ENCODE measurements at places on chromosomes 4 and X.

DNA sequence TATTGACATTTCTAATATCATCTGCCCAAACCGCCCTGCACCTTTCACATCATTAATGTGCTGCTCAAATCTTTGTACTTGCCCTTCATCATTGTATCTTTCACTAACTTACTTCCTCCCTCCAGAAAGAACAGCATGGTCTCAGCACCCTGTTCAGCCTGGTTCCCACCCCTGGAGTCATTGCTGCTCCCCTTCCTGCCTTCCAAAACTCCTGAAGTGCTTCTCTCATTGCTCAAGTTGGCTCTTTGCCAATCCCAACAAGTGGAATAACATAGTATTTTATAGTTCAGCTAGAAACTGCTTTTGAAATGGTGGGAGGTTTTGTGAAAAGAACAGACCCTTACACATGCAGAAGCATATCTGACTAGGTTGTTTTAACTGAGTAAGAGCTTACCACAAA is 14.0 kb upstream of the TTC29 start:
- DNase-seq: no peak

DNA sequence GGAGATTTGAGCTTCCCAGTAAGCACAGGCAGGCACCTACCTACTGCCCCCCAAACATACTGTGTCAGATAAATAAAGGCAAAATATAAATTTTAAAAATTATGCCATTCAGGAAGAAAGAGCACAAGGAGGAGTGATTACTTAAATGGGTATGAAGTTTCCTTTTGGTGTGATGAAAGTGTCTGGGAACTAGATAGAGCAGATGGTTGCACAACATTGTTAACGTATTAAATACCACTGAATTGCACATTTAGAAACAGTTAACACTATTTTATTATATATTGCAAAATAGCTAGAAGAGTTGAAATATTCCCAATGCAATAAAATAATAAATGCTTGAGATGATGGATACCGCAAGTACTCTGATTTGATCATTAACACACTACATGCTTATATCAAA is 374.7 kb upstream of the FGF13 start:
- no peak for DNase-seq

- DNase-seq: no peak
Observed at GRCh38 chr4:26749867-26750266, 110.8 kb upstream of the STIM2 start.

DNA sequence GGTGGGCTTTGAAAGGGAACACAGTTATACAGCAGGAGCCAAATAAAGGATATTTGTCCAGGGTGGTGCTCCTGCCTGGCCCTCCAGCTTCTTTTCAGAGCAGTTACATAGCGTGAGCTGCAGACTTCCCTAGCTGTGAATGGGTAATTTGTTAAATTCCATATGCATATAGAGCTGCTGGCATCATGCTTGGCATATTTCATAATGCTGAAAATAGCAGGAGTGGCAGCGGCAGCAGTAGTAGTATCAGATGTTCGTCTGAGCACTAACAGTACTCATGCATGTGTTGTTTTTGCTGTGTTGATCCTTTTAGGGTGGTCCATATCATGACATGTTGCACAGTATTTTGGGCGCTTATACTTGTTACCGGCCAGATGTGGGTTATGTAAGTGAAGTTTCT is 33.6 kb upstream of the TADA2B start:
- DNase-seq: no peak

DNA sequence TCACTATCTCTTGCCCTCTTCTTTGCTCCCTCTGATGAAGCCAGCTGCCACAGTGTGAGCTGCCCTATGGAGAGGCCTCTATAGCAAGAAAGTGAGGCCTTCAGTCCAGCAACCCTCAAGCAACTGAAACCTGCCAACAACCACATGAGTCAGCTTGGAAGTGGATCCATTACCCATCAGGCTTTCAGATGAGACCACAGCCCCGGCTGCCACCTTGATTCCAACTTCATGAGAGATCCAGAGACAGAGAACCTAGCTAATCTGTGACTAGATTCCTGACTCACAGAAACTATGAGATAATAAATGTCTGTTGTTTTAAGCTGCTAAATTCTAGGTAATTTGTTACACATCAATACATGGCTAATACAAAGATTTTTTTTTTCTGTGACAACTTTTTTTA is 20.4 kb upstream of the WAS start:
- no peak for DNase-seq

- DNase-seq: peak; percentile 67
Observed at GRCh38 chrX:54182194-54182863, 725 bp downstream of the FAM120C start.

GRCh38 chrX:23904096-23904495 is 3.6 kb downstream of the APOO start:
- no peak for DNase-seq

GRCh38 chr4:125313989-125314667 is 627 bp upstream of the FAT4 start:
- DNase-seq: no peak

DNA sequence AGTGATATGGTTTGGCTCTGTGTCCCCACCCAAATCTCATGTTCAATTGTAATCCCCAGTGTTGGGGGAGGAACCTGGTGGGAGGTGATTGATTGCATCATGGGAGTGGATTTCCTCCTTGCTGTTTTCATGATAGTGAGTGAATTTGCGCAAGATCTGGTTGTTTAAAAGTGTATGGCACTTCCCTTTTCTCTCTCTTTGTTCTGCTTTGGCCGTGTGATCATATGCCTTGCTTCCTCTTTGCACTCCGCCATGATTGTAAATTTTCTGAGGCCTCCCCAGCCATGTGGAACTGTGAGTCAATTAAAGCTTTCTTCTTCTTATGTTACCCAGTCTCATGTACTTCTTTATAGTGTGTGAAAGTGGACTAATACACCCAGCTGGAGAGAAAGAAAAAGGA is 113.0 kb upstream of the AADAT start:
- DNase-seq: no peak

GRCh38 chrX:24506082-24506481 is 41.0 kb downstream of the PDK3 start:
- no peak for DNase-seq

DNA sequence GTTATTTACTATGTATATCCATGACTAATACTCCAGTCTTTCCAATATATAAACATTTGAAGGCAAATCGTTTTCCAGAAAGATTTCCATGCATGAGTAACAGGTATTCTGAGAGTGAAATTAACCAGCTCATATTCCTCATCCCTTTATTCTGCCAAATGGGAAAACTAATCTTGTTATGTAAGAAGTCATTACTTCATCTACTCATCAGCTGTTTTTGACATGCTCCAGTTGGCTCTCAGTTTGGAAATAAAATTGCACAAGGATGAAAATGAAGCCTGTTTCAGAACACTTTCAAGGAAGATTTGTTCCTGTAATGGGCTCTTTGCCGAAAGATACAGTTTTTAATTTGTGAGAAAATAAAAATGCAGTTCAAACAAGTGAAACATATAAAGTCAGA is 121.9 kb downstream of the KCTD8 start:
- DNase-seq: no peak

- DNase-seq: no peak
Observed at GRCh38 chrX:118370921-118371624, 25.2 kb downstream of the WDR44 start.

DNA sequence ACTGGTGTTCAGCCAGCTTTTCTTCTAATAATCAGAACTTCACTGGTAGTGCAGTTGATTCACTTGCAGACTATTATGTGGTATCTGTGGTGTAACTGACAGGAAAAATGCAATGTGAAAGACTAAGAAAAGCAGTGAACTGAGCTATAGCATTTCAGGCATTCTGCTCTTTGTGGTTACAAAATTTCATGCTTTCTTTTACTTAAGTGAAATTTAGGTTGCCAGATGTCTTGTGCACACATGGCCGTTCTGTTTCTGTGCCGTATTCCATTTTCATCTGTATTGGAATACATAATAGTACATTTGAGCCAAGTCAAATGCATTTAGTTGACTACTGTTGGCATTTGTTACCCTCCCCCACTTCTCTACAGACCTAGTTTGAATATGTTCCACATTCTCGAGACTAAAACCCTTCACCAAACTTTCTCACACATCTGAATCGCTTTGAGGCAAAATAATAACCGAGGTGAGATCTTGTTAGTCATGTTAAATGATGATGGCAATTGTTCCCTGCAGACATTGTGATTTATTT is 8.2 kb downstream of the RTL3 start:
- DNase-seq: no peak

DNA sequence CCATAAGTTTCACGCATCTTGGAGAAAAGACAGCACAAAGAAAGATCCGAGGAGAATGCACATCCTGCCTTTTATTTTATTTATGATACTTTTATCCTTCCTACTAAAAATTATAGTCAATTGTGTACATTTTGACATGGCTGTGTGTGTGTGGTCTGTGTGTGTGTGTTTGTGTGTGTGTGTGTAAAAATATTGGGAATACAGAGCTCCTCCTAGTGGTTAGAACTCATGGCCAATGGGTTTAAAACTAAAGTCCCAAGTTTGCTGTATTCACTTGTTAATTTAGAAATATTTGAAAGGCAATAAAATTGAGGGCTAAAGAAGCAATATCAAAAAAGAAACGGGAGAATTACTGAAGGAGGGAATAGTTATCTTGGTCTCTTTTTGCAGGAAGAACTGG is 47.5 kb downstream of the NKX6-1 start:
- DNase-seq: no peak

DNA sequence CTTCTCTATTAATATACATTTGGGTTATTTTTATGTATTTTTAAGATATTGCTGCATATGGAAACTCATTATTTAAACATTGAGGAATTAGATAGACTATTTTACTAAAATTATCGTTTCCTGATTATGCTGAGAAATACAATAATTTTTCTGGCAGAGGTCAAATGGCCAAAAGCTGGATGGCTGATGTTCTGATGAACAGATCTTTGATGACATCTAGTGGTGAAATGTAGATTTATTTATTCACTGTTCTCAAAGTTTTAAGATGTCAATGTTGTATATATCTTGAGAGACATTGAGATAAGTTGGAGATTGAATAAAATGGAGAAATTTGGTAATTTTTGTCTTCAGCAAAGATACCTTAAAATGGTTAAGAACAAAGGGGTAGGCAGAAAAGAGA is 96.2 kb downstream of the UGT8 start:
- DNase-seq: no peak

- no peak for DNase-seq
Observed at GRCh38 chrX:146186540-146186939, 368.9 kb downstream of the SLITRK2 start.

GRCh38 chr4:18566970-18567799 is 545.6 kb upstream of the LCORL start:
- DNase-seq: no peak

- DNase-seq: no peak
Observed at GRCh38 chrX:22078117-22078516, 46.0 kb downstream of the PHEX start.

DNA sequence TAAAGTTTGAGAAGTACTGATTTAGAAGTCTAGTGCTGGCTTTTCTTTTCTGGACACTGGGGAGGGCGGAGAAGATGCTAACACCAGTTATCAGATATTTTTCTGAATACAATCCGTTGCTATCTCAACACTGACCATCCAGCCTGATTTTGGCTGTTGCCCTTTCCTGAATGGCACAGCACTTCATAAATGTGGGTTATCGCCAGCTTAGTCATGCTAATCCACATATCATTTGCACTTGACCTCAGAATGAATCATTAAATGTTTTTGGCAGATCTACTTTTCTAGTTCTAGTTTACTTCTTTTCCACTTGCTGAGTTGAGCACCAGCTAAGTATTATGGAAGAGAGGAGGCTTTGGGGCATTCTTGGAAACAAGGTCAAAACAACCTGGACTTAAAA is 60.8 kb upstream of the ESX1 start:
- no peak for DNase-seq

- no peak for DNase-seq
Observed at GRCh38 chr4:120540625-120541024, 381.9 kb downstream of the PRDM5 start.

DNA sequence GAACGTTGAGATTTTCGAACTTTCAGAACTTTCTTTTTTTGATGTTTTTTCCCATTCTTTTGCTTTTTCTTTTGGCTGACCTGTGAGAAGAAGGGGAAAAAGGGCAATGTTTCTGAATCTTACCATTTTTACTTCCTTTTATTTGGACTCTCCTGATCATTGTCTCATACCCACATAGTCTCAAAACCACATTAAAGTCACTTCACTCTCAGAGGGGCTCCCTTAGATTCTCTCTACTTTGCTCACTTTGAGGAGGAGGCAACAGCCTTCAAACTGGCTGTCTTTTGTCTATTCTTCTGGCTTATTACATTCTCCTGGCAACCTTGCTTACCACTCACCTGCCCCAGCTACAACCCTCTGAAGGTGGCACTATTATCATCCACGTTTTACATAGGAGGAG is 3.7 kb downstream of the CXCL9 start:
- no peak for DNase-seq

DNA sequence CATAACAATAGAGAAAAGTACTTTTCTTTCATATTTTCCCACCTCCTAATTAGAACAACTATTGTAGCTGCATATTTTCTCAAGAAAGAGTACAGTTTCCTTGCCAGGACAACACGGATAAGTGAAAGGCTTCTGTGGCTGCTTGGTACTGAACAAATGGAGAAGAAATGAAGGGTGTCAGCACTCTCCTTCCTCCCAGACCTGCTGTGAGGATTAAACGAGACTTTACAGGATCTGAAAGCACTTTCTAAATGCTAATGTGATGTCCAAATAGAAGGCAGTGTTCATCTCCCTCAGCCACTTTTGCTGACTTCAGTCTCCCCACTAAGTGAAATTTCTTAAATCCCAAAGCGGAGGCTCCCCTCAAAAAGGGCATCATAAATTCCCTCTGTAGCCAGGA is 13.9 kb downstream of the NIPAL1 start:
- no peak for DNase-seq

DNA sequence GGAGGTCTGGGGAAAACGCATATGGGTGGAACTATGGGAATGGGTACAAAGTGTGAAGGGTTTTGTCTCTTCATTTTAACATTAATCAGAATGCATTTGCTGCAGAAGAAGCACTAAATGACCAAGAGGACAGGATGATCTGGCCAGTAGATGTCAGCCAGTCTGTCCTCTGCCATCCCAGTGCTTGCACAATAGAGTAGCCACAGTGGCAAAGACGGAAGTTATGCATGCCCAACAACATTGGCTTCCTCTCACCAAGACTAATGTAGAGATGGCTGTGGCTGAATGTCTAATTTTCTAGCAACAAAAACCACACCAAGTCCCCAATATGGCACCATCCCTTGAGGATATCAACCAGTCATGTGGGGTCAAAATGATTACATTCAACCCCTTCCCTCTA is 45.0 kb upstream of the ARHGEF6 start:
- no peak for DNase-seq

GRCh38 chrX:64182208-64182607 is 23.3 kb downstream of the AMER1 start:
- DNase-seq: no peak

- no peak for DNase-seq
Observed at GRCh38 chrX:109967156-109967555, 35.8 kb upstream of the TMEM164 start.

GRCh38 chr4:56426273-56426672 is 9.1 kb downstream of the PPAT start:
- no peak for DNase-seq

DNA sequence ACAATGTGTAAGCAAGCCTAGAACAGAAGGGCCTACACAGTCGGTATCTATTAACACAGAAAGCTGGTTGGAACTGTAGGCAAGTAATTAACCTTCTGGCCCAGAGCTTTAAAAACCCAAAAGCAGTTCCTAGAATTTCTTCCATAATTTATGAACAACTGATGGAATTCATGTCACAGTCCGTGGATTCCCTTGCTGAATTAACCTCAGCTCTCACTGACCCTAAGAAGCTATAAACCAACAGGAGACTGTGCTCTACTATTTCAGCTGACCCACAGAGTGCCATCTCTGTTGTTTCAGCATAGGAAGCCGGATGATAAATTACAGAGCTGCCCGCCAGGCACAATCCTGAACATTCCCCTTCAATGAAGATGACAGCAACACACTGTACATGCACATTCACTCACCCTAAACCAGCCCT is 157.3 kb downstream of the PRDM5 start:
- DNase-seq: no peak
